ENCODE measurements at places on chromosomes 1 and 21.

- no peak for DNase-seq
Measured at GRCh38 chr1:107879346-107879745, 85.6 kb downstream of the VAV3 start.

- no peak for DNase-seq
Measured at GRCh38 chr1:81304187-81304586, 496.5 kb upstream of the ADGRL2 start.

GRCh38 chr1:214444182-214444939 lies 107.0 kb downstream of the PTPN14 start:
- DNase-seq, result no peak

- no peak for DNase-seq
Measured at GRCh38 chr1:48960320-48960719, 183.6 kb upstream of the BEND5 start.

DNA sequence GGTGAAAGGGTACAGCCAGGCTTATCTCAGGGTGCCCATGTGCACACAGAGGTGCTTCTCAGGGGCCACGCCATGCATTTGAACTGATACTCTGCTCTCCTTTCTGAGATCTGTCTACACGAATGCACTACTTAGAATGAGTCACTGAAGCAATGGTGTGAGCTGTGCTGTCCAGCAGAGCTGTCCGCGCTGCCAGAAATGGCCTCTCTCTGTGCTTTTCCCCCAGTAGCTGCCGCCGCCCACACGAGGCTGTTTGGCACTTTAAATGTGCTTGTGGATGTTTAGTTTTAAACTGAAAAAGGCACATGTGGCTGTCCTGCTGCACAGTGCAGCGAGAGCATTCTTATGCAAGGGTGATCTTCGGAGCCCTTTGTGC lies 87.1 kb upstream of the COL6A1 start:
- no peak for DNase-seq

DNA sequence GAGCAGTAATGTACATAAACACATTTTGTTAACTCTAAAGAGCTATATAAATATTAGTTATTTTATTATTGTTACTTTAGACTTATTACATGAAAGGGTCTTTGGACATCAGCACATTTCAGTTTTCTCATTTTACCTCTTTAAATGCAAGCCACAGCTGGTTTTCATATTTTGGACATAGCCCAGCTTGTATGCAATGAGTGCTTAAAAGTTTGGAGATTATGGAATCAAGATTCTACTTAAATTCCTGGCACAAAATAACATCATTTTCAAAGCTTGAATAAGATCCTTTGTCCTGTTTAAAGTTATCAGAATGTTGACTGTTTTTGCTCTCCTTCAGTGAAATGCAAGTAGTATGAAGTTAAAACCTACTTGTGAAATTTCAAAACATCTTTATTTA lies 15.5 kb upstream of the LEPR start:
- no peak for DNase-seq

DNA sequence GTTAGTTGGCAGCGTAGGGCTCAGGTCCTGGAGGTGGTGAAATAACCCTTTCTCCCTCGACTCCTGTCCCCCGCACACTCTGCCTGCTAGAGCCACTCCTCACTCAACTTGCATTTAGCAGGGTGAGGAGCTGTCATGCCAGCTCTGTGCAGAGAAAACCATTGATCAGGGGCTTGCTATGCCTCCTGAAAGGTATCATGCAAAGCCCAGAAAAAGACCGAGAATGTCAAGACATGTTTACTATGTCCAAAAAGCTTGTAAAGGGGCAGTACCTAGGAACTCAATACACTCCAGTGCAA lies 18.0 kb downstream of the ALDH4A1 start:
- no peak for DNase-seq

GRCh38 chr1:38533772-38534472 lies 325.6 kb downstream of the RRAGC start:
- no peak for DNase-seq

DNA sequence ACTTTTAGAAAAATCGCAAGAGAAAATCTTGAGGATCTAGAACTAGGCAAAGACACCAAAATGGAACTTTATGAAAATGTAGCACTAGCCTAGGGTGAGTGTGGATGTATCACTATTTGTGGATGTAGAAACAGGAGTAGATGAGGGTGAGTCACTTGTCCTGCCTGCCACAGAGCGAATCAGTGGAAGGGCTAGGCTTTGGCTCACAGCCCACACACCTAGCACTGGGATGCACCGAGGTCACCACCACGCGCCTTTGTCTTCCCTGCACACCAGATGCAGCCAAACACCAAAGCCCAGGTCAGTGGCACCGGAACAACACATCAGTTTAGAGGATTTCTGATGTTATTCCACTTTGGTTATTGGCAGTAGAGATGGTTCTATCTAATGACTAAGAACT lies 38.2 kb downstream of the PKNOX1 start:
- DNase-seq, result no peak

DNA sequence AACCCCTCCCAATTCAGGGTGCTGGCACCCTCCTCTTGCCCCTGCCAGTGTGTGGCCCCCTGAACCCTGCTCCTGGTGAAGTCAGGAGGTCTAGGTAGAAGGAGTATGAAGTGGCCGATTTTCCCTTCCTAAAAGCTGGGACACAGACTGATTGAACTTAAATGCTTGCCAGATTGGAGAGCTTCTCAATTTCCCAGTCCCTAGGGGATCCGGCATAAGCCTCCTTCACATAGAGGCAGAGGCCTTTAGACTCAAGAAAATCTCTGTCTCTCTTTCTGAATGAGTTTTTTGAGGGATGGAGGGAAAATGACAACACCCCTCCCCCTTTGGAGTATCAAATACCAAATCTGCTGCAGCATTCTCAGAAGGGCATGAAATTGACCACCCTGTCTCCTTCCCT lies 51.5 kb downstream of the SYT2 start:
- DNase-seq, result no peak

GRCh38 chr1:61639608-61640336 lies 85.2 kb downstream of the TM2D1 start:
- DNase-seq, result no peak

- DNase-seq, result no peak
Measured at GRCh38 chr1:170670802-170671628, 7.1 kb downstream of the PRRX1 start.

GRCh38 chr21:15329191-15329590 lies 264.4 kb upstream of the NRIP1 start:
- DNase-seq, result no peak

- DNase-seq, result no peak
Measured at GRCh38 chr1:246809473-246809872, 85.3 kb downstream of the SCCPDH start.

GRCh38 chr1:235067396-235068157 lies 61.1 kb downstream of the TOMM20 start:
- no peak for DNase-seq

GRCh38 chr1:69459244-69459643 lies 108.5 kb upstream of the LRRC7 start:
- DNase-seq, result no peak

GRCh38 chr1:235942979-235943575 lies 76.4 kb upstream of the LYST start:
- no peak for DNase-seq

DNA sequence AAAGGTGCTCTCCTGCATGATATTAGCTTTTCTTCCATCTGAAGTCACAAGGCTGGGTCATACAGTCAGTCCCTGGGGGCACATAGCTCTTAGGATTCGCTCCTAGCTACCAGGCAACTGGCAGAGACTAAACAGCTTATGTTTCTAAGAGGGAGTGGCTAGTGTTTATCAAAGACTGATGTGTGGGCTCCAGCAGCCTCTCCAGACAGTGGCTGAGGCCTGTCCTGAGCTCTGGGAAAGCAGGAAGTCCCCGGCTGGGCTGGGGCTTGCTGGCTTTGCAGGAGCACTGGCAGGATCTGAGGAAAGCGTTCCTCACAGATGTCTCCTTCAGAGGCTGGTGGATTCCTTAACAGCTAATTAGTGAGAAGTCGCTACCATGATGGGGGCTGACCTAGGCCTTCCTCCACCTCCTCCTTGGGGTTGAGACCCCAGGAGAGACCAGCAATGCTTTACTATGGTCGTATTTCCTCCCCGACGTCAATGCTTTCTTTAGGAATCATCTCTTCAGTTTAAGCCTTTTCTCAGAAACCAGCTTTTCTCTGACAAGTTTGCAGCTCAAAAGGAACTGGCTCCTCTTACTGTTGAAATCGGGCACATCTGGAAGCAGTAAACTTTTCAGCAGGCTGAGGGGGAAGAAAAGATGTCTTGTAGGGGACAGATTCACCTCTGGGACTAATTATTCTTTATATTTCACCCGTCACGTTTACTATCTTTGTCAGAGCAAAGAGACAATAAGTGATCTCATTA lies 33.5 kb upstream of the HHAT start:
- no peak for DNase-seq

DNA sequence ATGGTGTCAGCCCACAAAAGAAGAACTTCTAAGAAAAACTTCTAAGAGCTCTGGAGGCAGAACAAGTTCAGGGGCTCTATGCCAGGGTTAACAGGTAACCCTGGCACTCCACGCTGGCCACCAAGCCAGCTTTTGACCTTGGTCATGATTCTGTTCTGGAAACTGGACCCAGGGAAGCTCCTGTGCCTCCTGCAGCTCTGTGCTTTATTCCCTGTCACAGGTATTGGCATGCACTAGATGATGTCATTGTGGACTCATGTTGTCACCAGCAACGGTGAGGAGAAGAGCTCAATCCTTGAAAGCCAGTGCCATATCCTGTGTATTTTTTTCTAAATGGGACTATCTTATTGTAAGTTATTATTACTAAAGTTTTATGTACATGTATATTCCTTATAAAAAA lies 56.7 kb upstream of the GCLM start:
- DNase-seq, result no peak

GRCh38 chr1:40802742-40803113 lies 19.1 kb downstream of the KCNQ4 start:
- DNase-seq, result no peak

DNA sequence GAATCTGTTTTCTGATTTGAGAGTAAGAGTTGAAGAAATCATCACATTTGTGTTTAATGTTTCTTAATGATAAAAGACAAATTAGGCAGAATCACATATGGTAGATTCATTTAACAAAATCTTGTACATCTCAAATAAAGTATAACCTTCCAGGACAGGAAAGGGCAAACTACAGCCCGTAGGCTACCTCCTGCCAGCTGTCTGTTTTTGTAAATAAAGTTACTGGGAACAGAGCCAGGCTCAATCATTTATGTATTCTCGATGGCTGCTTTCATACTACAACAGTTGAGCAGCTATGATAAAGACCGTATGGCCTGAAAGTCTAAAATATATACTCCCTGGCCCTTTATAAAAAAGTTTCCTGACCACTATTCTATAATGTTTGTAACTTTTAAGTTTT lies 204.1 kb downstream of the COL24A1 start:
- no peak for DNase-seq

DNA sequence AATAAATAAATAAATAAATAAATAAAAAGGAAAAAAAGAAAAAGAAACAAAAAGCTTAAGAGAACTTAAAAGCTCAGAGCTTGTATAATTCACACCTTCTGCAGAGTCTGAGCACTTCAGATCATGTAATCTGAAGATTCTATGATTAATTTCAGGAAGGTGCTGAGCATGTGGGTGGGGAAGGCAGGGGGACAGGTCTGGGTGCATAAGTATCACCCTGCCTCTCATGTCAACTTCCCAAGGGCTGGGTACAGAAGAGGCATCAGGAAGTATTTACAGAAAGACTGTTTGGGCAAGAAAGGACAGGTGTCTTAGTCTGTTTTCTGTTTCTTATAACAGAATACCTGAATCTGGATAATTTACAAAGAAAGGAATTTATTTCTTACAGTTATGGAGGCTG lies 20.4 kb upstream of the PADI2 start:
- no peak for DNase-seq

DNA sequence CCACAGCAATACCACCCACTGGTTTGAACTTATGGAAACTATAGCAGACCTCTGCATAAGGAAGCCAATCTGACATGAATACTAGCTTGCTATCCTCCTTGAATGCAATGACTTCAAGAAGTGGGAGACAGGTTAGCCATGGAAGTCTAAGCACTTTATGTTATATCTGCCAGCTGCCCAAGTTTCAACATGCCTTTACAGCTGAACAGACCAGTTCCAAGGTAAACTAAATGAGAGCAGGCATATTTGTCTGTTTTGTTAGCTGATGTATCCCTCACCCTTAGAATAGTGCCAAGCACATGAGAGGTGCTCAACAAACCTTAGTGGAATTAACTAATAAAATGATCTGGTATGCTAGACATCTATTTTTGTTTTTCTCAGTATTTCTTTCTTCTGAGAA lies 65.1 kb downstream of the ALG14 start:
- no peak for DNase-seq

DNA sequence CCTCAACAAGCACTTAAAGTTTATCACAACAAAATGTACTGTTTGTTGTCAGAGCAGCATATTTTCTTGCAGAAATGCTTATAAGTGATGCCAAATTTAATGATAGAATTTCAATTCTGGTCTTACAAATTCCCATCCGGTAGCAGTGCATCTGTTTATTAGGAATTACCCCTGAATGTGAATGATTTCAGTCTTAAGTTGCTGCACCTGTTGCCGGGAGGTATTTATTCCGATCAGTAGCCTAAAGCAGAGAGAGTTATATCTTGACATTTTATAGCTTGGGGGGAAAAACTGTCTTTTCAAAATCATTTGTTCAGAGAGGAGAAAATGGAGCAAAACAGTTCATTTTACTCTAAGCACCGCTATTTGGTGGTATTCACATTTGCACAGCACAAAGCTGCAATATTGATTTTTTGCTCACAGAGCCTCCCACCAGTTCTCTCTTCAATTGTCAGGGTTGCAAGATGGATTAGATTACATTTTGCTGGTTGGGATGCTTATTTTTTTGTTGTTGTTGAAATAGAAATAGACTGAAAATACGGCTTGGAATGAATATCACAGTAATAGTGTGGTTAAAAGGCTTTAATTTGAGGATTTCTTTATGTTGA lies 98.6 kb downstream of the ADGRL2 start:
- DNase-seq, result no peak

GRCh38 chr1:18397641-18398040 lies 83.1 kb upstream of the KLHDC7A start:
- DNase-seq, result no peak

- no peak for DNase-seq
Measured at GRCh38 chr1:28582248-28582615, 9.8 kb upstream of the RAB42 start.

- DNase-seq, result no peak
Measured at GRCh38 chr1:173867141-173867752, 542 bp downstream of the GAS5 start.

DNA sequence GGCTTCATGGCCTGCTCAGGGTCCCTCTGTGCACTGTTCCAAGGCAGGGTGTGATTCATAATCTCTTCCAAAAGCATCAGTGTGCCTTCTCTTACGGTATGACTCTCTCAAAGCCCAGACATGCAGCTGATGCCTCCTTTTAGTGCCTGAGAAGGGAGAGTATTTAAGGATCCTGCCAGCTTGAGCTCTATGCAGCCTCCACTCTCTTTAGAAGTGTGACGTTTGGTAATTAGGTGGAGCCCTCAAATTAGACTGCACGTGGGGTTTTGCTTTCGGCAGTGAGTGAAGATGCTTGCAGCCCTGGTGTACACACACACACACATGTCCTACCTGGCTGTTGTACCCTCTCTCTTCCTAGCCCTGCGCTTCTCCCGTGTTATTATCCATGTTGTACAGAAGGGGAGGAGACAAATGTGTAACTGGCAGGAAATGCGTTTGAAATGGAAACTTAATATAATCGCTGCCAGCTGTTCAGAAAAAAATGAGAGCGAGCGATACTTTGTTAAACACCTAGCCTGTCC lies 2.6 kb upstream of the C1orf174 start:
- no peak for DNase-seq
